Lung (tissue), 17 donors: ENCODE measurements at places on chromosomes 12 and 14. TPM values are rescaled to one million over a fixed set of nuclear protein-coding genes. Genes with fewer than 3 reads are reported as not detected.

- no peak for DNase-seq
Measured at GRCh38 chr14:67602076-67602475, 2.0 kb upstream of the PIGH start.

DNA sequence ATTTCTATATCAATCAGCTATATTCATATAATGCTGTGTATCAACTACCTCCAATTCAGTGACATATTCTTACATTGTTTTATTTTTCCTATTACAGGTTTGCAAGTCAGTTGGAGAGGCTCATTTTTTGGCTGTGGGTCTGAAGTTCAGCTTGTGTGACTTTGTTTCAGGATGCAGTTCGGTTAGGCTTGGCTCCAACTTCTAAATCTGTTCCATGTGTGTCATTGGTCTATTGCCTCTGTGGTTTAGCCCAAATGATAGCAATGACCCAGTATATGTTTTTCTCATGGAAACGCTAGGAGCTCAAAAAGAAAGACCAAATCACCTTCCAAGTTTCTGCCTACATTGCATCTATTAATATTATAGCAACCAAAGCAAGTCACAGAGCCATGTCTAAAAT lies 848.6 kb upstream of the LRFN5 start:
- DNase-seq, result no peak

PTPRB gene
- total RNA-seq, result 71.2 TPM

- no peak for DNase-seq
Measured at GRCh38 chr12:28202374-28203130, 12.3 kb downstream of the CCDC91 start.

NUBPL gene
- total RNA-seq, result 20.9 TPM

GRCh38 chr12:56718636-56719035 lies 6.5 kb downstream of the NACA start:
- DNase-seq, result no peak

RDH12 gene
- total RNA-seq, result not detected

FOXM1 gene
- 4.0 TPM for total RNA-seq

DNA sequence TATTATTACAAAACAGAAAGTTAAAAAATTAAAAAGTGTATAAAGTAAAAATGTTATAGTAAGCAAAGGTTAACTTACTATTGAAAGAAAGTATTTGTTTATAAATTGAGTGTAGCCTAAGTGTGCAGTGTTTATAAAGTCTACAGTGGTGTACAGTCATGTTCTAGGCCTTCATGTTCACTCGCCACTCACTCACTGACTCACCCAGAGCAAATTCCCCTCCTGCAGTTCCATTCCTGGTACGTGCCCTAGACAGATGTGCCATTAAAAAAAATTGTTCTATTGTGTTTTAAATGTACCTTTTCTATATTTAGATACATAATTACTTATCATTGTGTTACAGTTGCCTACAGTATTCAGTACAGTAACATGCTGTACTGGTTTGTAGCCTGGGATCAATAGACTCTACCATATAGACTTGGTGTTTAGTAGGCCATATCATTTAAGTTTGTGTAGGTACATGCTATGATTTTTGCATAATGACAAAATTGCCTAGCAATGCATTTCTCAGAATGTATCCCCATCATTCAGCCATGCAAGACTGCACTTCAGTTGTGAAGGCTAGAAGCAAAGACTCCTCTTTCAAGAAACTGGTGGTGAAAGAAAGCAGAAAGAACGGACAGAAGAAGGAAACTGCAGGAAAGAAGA lies 100.6 kb downstream of the DACT1 start:
- DNase-seq, result no peak

- DNase-seq, result no peak
Measured at GRCh38 chr12:53169644-53170043, 10.9 kb upstream of the ZNF740 start.

GRCh38 chr14:105392131-105393090 lies 5.9 kb upstream of the TEX22 start:
- no peak for DNase-seq

HPD gene
- total RNA-seq, result 4.0 TPM

DNA sequence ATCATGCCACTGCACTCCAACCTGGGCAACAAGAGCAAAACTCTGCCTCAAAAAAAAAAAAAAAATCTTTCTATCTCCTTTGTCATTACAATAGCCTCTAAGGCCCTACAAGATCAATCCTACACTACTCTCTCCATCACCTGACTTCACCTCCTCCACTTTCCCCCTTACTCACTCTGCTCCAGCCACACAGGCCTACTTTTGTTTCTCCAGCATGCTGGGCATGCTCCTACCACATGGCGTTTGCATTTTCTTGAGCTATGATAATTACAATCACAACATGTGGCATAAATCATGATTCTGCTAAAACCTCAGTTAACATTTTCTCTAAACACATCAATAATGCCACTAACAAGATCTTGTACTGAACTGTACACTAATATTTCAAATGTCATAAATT lies 7.8 kb downstream of the PPP1R13B start:
- no peak for DNase-seq

DNA sequence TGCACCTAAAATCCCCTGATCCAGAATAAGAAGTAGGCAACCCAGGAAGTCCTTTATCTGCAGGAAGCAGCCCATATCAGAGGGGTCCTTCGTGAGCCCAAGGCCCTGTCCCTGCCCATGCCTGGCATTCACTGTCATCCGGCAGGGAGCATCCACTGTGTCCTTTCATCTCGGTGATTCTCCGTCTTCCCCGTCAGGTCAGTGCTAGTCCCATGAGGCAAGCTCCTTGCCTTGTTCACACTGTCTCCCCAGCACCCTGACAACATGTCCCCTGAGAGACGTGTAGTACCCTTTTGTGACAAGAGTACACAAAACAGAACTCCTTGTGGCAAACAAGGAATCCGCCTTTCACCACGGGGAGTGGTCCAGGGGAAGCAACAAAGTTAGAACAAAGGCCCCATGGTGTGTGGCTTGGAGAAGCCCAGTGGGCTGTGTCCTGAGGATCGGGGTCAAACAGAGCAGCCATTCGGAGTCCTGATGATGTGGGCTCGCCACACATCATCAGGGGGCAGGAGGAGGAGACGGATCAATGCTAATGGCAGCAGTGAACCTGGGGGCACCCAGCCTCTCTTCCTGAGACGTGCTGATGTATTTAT lies 112.1 kb downstream of the DICER1 start:
- DNase-seq, result peak; percentile 8

DNA sequence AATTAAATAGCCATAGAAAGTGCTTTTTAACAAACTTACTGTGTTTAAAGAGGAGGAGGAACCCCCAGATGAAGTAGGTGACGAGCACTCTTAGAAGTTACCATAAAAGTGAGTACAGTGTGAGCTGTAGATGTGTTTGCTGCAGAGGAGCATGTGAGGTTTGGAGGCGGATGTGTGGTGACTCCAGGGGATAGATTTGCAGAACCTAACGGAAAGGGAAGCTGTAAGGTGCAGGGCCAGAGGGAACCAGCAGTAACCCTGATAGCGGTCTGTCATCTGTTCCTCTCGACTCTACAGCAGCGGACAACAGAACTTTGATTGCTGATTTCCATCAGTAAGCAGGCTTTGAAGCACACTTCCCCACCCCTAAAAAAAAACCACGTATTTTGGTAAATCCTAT lies 5.2 kb downstream of the CALM1 start:
- no peak for DNase-seq

- no peak for DNase-seq
Measured at GRCh38 chr14:100067971-100068959, 3.0 kb downstream of the EVL start.

DNA sequence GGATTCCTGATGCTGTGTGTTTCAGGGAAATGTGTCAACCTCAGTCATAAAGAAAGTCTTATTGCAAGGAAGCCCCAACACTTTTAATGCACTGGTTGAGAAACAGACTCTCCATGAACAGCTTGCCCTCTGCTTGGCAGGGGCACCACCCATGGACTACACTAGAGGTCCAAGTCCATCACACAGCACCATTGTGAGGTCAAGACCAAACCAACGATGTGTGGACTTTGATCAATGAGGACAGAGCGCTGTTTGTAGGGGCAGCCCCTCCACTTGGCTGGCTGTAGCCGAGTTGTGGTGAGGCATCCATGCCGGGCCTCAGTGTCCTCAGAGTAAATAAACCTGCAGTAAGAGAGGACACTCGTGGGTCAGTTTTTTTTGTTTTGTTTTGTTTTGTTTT lies 29.8 kb downstream of the ZFYVE21 start:
- no peak for DNase-seq

DNA sequence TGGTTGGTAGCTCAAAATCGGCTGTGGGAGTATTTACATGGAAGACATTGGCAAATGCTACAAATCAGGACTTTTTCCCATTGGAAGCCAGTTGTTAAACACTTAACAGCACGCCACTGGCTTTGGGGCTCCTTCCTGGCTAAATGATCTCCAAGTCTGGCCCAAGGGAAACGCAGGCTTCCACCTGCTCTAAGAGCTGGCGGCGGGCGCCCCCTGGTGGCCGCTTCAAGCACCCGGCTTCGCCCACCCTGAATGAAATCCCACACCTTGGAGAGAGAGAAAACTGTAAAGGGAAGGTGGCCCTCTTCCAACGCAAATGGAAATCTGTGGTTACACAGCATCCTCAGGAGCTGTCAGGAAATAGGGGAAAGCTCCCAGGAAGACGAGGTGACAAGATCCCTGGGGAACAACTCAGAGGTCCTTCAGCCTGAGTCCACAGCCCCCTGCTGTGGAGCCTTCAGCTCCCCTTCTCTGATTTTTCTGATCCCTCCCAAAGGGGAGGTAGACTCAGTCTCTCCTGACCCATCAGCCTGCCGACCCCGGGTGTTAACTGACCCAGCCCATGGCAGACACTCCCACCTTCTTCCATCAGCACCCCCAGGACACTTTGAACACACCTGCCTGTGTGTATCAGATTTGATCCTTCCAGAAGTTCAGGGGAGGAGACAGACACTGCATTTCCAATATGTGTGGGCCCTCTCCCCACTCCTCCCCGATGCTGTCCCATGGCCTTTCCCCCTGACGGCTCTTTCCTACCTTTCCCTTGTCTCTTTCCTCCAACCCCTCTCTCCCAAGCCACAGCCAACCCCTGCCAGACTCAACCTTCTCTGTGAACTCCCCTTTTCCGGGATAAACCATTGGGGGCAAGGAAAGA lies 15.4 kb downstream of the SELPLG start:
- DNase-seq, result peak; percentile 89

DNA sequence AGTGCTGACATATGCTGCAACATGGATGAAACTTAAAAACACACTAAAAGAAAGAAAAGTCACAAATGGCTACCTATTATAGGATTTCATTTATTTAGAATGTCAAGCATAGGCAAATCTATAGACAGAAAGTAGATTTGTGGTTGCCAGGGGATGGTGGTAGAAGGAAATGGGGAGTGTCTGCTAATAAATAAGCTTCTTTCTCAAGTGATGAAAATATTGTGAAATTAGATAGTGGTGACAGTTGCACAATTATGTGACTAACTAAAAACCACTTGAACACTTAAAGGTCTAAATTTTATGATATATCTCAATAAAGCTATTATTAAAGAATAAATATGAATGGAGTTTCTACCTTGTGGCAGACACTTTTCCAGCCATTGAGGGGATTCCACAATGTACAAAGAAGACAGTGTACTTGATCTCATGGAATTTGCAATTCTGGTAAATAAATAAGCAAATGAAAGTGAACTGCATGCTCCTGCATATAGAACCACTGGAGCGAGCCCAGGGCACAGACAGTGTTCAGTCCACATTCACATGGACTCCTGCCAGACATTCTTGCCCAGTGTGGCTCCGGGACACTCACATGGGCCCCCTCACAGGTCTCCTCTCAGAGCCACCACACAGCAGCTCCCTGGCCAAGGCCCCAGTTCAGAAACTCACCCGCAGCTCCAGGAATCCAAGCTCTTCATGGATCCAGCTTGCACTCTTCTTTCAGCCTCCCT lies 107.1 kb upstream of the ARID2 start:
- DNase-seq, result no peak
